Stimulated activated CD4-positive, alpha-beta T cell treated with anti-CD3 and anti-CD28 coated beads, Interleukin-1b, Interleukin-23, amount 100 ng/mL, for 1 hour (primary cell): ENCODE measurements at places on chromosomes 2 and 18.

GRCh38 chr2:141301551-141301950 is 829.3 kb downstream of the LRP1B start:
- DNase-seq = no peak

GRCh38 chr2:26717362-26717761 is 24.8 kb downstream of the KCNK3 start:
- no peak for DNase-seq

GRCh38 chr2:230908595-230909191 is 16.3 kb downstream of the GPR55 start:
- no peak for DNase-seq

- no peak for DNase-seq
Measured at GRCh38 chr2:83340424-83340823, 1118.7 kb downstream of the SUCLG1 start.

DNA sequence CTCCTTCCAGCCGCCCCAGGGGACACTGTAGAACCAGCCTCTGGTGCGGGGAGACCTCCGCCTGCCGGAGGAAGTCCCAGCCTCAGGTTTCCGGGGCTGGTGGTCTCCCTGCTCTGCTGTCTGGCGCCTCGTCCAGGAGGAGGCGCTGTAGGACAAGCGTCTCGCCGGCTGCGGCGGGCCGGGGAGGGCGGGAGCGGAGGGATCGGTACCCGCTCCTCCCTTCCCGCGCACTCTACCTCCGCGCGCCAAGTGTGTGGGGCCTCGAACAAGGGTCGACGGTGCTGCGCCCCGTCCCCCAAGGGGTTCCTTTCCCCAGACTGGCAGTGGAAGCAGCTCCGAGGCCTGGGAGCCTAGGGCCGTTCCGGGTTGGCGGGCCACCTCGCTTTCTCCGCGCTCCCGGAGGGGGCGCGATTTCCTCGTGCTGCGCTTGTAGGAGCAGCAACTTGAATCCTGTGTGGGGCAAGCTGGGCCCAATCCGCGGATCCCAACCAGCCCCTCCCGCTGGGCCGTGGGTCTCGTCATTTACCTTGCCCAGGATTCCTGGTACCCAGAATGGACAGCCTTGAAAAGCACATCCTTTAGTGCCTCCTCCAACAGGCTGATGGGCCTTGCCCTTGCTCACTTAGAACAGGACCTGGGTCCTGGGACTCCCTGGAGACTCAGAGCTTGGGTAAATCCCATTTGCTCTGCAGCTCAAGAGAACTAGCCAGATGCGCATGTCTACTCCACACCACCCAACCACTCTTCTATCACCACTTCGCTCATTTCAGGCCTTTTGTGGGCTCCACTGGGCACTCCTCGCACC is 10.6 kb upstream of the HOXD4 start:
- DNase-seq = no peak

DNA sequence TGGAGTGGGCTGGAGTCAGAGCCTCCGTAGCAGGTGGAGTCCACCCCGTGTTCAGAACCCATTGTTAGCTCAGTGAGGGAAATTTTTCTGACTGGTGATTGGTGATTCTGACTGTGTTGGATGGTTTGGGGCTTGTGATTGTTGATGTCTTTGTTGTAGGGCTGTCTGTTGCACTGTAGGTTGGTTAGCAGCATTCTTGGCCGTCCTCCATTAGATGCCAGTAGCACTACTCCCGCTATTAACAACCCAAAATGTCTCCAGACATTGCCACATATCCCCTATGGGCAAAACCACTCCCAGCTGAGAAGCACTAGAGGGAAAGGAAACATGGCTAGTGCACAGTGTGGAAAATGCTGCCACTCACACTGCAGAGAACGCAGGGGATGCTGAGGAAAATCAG is 51.7 kb downstream of the ARMC9 start:
- no peak for DNase-seq

DNA sequence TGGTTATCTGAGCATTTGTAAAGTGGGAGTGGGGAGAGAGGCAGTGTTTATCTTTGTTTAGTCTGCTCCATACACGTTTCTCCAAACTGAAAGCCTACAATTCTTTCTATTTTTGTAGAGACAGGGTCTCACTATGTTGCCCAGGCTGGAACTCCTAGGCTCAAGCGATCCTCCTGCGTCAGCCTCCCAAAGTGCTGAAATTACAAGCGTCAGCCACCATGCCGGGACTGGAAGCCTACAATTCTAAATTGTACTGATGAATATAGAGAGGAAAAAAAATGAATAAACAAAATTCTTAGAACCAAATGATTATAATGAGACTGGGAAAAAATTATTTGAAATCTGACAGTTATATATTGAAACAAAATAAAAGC is 1.4 kb upstream of the ZFAND2B start:
- DNase-seq = no peak

- DNase-seq = no peak
Measured at GRCh38 chr2:554444-554843, 122.8 kb downstream of the TMEM18 start.

DNA sequence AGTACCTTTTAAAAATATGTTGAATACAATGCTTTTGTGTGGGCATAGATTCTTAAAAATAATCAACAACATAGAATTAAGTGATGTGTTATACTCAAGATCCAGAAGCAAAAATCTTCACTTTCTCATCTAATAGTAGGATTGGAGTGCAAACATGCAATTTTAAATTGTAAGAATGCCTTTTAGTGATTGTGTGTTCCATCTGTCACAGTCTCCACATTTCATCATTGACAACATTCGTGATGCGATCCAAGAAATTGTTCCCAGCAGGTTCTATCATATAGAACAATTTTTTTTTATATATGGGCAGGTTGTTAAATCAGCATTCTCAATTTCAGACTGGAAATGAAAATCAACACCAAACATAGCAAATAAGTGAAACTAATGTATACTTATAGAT is 1671.8 kb upstream of the SLC39A10 start:
- no peak for DNase-seq

DNA sequence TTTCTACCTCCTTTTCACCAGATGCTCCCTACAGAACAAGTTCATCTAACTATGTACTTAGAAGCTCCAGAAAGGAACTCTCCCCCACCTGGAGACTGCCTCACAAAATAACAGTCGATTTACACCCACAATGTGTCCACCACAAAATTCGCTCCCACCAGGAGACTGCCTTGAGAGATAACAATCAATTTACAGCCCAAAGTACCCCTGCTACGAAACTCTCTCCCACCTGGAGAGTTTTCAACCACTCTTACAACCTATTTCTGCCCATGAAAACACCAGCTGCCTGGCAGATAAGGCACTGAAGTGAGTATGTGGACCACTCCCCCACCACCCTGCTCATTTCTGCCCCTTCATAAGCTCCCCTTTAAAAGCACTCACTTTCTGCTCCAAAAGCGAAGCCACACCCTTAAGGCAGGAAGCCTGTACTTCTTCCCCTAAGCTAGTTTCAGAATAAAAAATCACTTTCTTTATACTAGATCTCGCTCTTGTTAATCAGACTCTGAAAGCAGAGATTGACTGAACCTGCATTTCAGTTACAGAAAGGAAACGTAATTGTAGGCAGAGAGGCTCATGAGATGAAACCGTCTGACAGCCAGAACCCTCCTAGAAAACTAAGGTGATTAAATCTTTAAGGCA is 94.4 kb upstream of the RBBP8 start:
- no peak for DNase-seq

DNA sequence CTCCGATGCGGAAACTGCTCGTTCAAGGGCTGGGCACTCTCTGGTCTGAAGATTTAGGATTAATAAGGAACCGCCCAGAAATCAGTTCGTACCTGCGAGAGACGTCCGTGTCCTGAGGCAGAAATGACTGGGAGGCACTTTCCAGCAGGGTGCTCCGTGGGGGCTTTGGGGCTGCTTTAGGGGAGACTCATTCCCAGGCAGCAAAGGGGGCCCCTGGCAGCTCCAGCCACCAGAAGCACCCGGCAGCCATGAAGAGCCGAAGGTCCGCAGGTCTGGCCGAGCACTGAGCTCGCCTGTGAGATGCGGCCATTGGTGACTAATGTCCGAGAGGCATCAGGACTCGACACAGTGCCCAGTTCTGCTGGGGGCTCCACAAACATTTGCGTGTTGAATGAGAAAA is 20.9 kb downstream of the KCNG2 start:
- DNase-seq = no peak

DNA sequence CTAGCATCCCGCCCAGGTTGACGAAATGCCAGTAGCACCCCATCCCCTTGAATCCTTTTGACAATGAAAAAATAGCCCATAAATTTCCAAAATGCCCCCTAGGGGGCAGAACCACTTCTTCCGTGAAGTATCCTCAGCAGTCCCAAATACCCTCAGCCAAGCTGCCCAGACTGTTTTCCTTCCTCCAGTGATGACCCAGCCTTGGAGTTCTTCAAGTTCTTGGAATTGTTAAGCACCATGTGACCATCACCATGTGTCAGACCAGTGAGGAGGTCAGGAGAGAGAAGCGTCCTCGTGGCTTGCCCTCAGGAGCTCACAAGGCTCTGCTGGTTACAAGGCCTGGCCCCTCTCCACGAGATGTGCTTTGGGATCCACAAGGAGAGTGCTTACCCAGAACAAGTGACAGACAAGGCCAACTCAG is 1.4 kb upstream of the SLC23A3 start:
- DNase-seq = no peak
